Parietal lobe (tissue), 2 donors: ENCODE measurements at places on chromosomes 2 and 18. TPM values are rescaled to one million over a fixed set of nuclear protein-coding genes. Genes with fewer than 3 reads are reported as not detected.

Gene LCT
- not detected for total RNA-seq

Gene KCTD18
- total RNA-seq: 10.6 TPM

Gene CABYR
- 26.6 TPM for total RNA-seq

Gene DAW1
- 2.5 TPM for total RNA-seq

Gene FKBP7
- total RNA-seq: 12.5 TPM

Gene NT5C1B
- total RNA-seq: not detected

Gene TMEM37
- total RNA-seq: not detected

Gene DUSP2
- total RNA-seq: 4.4 TPM

Gene ALKAL2
- total RNA-seq: not detected

Gene TSPYL6
- 0.31 TPM for total RNA-seq

Gene CRYGC
- total RNA-seq: not detected

Gene PLEKHH2
- total RNA-seq: 12.5 TPM

Gene AMER3
- total RNA-seq: 45.4 TPM

Gene SH3BP4
- 14.4 TPM for total RNA-seq

Gene XIRP2
- total RNA-seq: 0.31 TPM

Gene PNKD
- 14.4 TPM for total RNA-seq

Gene IL37
- not detected for total RNA-seq

Gene IL1B
- 2.2 TPM for total RNA-seq

Gene GCG
- not detected for total RNA-seq

Gene TRIM43
- total RNA-seq: not detected

Gene CFC1B
- total RNA-seq: not detected

Gene MEMO1
- total RNA-seq: 82.0 TPM

Gene PCBP1
- 38.8 TPM for total RNA-seq

Gene MEP1B
- not detected for total RNA-seq

Gene MOGAT1
- total RNA-seq: not detected

Gene GALNT5
- total RNA-seq: under 0.01 TPM

Gene NR4A2
- 12.2 TPM for total RNA-seq

Gene KCNIP3
- total RNA-seq: 15.3 TPM

Gene CFAP221
- 11.3 TPM for total RNA-seq

Gene OTOS
- not detected for total RNA-seq

Gene ANKRD30BL
- total RNA-seq: 47.0 TPM

Gene ACVR1C
- 12.5 TPM for total RNA-seq

Gene UGT1A6
- not detected for total RNA-seq

Gene ST8SIA3
- total RNA-seq: 16.6 TPM

Gene DIPK1C
- 7.8 TPM for total RNA-seq

Gene SLC4A5
- total RNA-seq: 13.8 TPM

Gene SERPINB8
- total RNA-seq: 1.3 TPM

Gene DSC3
- total RNA-seq: 0.31 TPM

Gene ZSWIM2
- 0.63 TPM for total RNA-seq

Gene ABCB11
- 1.6 TPM for total RNA-seq

Gene SLC11A1
- 3.8 TPM for total RNA-seq

Gene HOXD13
- total RNA-seq: not detected

Gene MROH2A
- total RNA-seq: not detected

Gene C2orf80
- 21.0 TPM for total RNA-seq
